ENCODE measurements at places on chromosomes 3 and 15.
A peak's percentile ranks its signal among the peaks of the same experiment; 100 is the strongest.

DNA sequence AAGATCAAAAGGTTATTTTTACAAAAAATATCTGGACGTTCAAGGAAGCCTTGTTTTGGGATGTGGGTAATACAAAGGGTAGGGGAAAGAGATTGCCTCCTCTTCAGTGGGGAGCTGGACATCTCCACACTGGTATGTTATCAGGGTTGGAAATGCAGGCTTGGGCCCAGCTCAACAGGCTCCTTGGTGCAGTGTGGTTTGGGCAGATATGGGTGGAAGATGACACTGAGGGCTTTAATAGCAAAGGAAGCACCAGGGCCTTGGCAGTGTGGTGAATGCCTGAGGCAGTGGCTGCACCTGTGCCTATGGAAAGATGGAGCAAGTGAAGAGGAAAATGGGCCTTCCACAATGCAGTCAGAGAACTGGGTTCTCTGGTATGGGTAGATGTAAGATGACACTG is 11.2 kb upstream of the MED12L start:
- no peak for DNase-seq

DNA sequence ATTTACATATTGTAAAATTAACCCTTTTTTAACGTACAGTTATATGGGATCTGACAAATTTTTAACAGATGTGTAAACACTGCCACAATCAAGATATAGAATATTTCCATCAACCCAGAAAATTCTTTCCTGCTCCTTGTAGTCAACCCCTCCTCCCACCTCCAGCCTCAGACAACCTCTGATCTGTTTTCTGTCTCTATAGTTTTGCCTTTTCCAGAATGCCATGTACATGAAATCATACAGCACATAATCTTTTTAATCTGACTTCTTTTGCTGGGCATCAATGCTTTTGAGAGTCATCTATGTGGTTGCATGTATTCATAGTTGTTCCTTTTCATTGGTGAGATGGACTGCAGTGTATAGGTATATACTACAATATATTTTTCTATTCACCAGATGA is 153.0 kb downstream of the SMAD6 start:
- no peak for DNase-seq

DNA sequence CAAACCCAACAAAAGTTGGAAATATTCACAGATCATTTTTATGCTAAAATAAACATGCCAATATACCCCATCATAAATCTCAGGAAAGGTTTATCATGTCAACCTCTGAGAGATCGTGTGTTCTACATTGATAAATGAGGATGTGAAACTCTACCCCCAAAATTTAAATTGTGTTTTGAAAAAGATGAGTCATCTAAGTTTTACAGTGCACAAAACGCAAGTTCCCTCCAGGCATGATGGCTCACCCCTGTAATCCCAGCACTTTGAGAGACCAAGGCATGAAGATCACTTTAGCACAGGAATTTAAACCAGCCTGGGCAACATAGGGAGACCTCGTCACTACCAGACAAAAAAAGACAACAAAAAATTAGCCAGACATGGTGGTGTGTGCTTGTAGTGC is 1487.0 kb upstream of the GBE1 start:
- DNase-seq = no peak

DNA sequence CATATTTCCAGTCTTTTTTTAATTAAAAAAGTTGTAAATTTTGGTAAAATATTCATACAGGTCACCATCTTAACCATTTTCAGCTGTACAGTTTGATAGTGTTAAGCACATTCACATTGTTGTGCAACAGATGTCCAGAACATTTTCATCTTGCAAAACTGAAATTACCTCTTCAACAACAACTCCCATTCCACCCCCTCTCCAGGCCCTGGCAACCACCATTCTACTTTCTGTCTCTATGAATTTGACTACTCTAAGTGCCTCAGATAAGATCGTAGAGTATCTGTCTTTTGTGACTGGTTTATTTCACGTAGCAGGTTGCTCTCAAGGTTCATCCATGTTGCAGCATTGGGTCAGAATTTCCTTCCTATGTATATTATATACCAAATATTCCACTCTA is 76.0 kb downstream of the SLCO3A1 start:
- no peak for DNase-seq

GRCh38 chr3:30505866-30506520 is 100.4 kb upstream of the TGFBR2 start:
- DNase-seq = no peak

DNA sequence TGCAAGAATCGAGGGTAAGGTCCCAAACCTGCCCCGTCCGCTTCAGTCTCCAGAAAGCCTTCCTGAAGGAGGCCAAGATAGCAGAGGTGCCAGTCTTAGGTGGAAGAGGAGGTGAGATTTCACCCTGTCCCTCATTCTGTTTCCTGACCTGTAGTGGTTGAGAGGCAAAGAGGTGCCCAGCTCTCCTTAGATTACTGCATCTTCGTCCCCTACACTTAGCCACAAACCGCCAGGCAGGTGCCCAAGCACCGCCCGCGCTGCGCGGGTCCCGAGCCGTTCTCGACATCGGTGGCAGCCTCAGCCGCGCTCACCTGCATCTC is 23.8 kb upstream of the POLG start:
- DNase-seq = no peak

DNA sequence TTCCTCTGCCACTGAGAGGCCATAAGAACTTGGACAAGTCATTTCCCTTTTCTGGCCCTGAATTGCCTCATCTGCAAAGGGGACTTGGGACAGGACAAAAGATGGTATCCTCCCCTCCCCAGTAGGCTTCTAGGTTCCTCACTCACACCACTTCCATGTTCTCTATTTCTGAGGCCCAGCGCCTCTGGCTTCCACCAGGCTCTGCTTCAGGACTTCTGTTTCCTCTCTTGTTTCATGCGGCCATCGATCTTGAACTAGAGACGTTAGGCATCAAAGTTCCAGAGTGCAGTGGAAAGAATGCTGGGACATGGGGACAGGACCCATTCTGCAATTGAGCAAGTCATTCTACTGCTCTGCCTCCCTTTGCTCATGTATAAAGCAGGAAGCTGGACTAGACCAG is 1.7 kb downstream of the TM4SF4 start:
- no peak for DNase-seq

- DNase-seq = no peak
Observed at GRCh38 chr15:45116482-45117307, 2.6 kb downstream of the DUOXA2 start.

GRCh38 chr3:58335652-58335947 is 2.9 kb downstream of the PXK start:
- no peak for DNase-seq

- DNase-seq = peak; percentile 13
Observed at GRCh38 chr3:42117175-42118008, 26.2 kb downstream of the TRAK1 start.

- no peak for DNase-seq
Observed at GRCh38 chr15:25431836-25432561, 6.8 kb downstream of the UBE3A start.

- DNase-seq = no peak
Observed at GRCh38 chr15:74417225-74417624, 16.5 kb downstream of the SEMA7A start.

- DNase-seq = no peak
Observed at GRCh38 chr15:60162968-60163355, 158.9 kb downstream of the FOXB1 start.

- DNase-seq = no peak
Observed at GRCh38 chr15:31433091-31433490, 106.5 kb downstream of the KLF13 start.

DNA sequence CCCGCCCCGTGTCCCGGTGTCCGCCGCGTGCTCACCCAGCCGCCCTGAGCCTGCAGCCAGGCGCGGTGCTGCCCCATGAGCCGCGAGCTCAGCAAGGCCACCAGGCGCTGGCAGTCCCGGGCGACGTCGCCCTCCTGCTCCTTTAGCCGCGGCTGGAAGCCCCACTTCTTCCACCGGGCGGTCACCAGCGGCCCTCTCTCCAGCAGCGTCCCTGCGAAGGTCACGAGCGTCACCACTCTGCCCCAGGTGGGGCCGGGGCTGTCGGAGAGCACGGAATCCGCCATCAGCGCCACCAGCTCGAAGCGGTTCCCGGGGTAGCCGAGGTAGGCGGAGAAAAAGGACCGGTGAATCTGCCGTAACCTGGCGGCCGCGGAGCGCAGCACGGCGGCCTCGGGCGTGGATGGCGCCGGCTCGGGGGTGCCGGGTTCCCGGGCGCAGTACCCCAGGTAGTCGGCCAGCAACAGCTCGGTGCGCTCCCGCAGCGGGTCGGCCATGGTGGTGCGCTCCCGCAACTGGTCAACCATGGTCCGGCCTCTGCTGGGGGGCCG is 298 bp downstream of the BCL2L10 start:
- DNase-seq = no peak

DNA sequence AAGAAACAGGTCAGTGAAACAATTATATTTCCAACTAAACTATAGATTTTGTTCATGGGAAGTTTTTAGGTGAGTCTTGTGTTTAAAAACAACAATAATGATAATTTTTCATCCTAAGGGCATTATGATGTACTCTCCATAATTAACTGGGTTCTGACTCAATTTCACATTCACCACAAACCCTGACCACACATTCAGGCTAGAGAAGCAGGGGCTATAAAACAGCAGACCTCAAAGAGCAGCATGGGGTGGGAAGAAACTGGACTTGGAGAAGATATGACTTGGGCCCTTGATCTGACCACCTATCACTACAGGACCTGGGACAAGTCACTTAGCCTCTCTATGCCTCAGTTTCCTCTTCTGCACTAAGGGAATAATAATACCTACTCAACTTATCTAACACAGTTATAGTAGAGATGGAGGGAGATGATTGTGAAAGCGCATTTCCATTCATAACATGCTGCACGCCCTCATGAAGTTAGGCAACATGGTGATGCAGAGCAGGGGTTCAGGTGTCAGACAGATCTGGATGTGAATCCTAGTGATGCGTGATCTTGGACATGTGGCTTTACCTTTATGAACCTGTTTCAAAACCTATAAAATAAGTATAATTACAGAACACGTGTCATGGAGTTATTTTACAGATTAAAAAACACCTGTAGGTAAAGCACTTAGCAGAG is 63.0 kb upstream of the ACP3 start:
- no peak for DNase-seq

DNA sequence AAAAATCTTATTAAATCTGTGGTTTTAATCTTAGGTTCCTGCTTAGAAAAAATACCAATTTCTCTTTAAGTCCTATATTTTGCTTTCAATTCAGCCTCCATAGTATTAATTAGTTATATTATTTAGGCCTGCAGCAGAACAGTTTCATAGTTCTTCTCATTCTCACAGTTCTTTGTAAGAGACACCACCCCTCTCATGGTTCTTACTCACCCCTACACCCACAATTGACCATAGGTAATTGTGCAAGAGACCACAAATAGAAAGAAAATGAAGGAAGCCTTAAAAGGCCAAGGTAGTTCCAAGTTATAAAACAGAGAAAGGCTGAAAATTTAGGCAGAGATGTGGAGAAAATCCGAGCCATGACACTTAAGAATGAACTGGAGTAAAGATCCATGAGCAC is 415.3 kb downstream of the TIGIT start:
- no peak for DNase-seq

GRCh38 chr15:35206060-35206675 is 121.1 kb upstream of the NANOGP8 start:
- no peak for DNase-seq

- DNase-seq = no peak
Observed at GRCh38 chr3:192284443-192285072, 442.8 kb downstream of the FGF12 start.

DNA sequence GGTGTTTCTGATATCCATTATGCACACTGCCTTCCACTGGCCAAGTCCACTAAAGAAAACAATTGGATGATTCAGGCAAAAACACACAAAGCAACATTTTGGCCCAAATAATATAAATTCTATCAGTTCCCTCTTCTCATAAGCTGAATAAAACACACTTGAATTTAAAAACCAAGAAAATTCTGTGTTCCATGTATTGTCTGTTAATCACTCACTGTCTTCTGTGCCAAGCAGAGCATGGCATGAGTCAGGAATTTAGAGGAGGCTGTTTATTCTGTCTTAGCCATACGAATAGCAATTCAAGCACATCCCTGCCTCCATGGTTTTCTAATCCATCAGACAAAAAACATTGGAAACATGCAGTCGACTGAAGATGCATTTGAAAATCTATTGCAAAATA is 215.6 kb upstream of the UMPS start:
- DNase-seq = no peak

- no peak for DNase-seq
Observed at GRCh38 chr3:30263925-30264313, 342.5 kb upstream of the TGFBR2 start.

- DNase-seq = no peak
Observed at GRCh38 chr3:160676547-160677303, at the start of gene ARL14. TSS of gene ARL14 (plus strand) at chr3:160677160. CDS start at chr3:160677347, 187 bp downstream.

GRCh38 chr3:139933766-139934165 is 1.2 kb upstream of the CLSTN2 start:
- peak; percentile 61 for DNase-seq

GRCh38 chr3:31606453-31606852 is 73.7 kb downstream of the STT3B start:
- DNase-seq = no peak

DNA sequence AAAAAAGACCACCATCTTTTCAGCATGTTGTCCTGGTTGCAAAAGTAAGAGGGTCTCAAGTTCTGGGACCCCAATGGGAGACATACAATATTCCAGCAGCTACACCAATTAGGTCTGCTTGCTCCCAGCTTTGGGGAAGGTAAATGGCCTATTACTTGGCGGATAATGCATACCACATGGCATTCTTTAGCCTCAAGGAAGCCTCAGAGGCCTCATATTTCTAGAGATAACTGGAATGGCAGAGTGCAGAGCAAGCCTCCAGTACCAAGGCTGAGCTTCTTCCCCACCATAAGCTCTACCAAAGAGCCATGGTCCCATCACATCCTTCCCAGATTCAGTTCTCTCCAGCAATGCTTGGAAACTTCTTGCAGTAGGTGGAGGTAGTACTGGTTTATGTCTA is 493.8 kb downstream of the SHQ1 start:
- DNase-seq = no peak

DNA sequence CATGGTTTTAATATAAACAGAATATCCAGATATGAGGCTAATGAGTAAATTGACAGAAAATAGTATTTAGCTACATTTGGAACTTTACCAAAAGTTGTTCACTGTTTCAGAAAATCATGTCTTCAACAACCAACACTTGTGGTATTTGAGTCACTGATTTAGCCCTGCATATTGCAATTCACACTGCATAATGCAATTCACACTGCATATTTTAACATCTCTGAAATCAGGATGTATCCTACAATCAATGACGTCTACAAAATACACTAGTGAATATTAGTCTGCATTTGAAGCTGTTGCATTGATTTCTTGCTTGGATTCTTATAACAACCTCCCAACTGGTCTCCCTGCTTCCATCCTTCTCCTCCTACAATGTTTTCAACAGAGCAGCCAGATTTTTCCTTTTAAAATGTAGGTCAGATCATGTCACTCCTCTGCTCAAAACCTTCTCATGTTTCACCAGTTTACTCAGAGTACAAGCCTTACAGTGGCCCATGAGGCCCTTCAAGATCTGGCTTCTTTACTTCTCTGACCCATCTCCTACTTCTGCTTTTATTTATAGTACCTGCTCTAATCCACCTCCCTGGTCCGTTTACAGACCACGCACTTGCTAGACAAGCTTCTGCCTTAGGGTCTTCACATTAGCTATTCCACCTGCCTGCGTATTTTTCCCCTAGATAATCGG is 11.4 kb upstream of the RAB11A start:
- no peak for DNase-seq

Measured in NCI-H1105 treated with DMSO at 0.1 percent for 48 hours (cell line).